ENCODE measurements at places on chromosomes 6 and 20.

GRCh38 chr20:19072988-19073387 is 139.5 kb upstream of the SLC24A3 start:
- no peak for DNase-seq

DNA sequence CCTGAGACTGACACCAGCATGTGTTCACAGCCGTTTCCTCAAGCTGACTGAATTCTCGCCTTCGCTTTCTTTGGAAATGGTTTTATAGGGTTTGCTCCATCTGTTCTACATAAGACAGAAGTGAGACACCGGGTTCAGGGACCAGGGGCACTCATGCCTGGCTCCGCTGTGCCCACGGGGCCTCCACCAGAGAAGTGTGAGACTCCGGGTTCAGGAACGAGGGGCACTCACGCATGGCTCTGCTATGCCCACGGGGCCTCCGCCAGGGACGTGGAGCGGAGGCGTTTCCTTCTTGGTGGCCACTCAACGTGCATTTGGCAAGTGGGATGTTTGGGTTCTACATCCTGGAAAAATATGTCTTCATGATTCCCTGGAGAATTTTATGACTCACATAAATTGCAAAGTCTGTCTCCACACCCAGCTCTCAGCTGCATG is 106.6 kb downstream of the RNASET2 start:
- no peak for DNase-seq

DNA sequence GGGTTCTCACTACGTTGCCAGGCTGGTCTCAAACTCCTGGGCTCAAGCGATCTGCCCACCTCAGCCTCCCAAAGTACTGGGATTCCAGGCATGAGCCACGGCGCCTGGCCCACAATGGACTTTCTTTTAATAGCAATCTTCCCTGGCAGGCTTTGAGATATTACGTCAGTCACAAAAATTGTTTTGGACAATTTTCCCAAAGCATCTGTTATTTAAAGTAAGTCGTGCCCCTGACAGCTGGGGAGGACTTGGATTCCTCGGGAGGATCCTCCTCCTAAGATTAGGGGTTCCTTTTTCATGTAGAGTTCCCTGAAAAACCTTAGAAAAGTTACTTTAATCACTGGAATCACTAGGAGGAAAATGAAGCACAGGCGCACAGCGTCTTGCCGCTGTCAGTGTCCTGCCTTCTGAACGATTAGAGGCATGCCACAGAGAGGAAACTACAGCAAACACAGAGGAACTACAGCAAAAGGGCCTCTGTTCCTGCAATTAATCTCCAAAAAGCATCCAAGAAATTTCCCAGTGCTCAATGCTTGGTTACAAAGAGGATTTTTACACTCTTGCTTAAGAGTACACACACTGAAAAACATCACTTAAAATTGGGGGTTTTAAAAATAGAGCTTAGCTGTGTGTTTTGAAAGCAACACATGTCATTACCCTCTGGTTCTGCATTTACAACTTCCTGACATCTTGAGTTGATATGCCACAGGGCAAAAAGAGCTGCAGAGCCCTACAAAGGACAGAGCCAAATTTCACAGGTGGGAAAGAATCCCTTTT is 4.5 kb downstream of the ACSS1 start:
- DNase-seq: no peak

- peak; percentile 48 for DNase-seq
Measured at GRCh38 chr6:44041461-44042260, 85.6 kb downstream of the MRPL14 start.

DNA sequence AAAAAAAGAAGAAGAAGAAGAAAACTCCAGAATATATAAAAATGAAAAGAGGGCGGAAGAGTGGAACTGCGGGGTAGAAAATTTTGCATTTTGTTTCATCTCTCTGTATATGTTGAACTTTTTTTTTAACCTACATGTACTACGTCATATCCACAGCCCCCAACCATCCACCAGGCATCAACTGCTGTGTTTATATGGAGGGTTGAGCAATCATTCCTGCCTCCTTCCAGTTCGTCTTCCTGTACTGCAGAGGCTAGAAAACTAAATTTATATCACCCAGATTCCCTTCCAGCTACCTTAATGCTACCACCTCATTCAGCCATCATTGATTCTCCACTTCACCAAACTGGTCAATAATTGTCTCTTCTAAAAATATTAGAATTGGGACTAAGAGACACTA is 9.5 kb upstream of the SIGLEC1 start:
- no peak for DNase-seq

- no peak for DNase-seq
Measured at GRCh38 chr6:134186355-134186754, 131.6 kb downstream of the SGK1 start.

DNA sequence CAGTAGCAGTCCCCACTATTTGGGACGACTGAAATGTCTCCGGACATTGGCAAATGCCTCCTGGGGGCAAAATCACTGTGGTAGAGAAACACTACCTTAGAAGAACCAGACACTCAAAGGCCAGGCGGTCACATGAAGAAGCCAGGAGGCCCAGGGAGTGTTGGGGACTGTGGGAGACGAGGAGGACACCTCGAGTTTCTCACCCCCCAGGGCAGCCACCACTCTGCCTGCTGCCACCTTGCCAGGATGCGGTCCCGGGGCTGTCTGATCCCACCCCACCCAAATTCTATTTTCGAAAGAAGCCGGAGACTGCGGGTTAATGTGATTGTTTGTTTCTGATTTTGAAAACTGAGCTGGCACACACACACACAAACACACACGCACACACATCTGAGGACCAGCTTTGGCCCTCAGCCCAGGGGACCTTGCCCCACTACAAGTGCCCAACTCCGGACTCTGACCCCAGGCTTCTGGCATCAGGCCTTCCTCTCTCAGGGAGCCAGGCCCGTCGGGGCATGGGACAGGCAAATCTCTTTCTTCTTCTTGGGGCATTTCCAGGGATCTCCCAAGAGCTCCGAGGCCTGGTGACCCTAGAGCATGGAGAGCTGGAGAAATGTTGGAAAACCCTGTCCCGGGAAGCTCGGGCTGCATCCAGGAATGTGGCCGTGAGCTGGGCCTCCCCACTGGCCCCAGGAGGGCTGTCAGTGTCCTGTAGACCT is 187.5 kb upstream of the PMEPA1 start:
- no peak for DNase-seq

DNA sequence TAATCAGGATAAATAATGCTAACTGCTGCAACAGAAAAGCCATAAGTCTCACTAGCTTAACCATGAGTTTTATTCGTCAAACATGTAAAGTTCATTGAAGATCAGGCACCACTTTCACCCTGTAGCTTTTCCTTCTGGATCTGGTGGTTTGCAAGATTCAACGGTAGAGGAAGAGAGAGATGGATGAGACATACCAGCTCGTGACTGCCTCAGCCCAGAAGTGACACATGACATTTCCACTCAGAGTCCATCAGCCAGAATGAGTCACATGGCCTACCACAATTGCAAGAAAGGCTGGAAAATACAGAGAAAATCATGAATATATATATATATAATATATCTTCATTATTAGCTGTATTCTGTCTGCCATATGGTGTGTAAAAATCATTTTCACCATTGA is 29.0 kb downstream of the SPTLC3 start:
- no peak for DNase-seq

DNA sequence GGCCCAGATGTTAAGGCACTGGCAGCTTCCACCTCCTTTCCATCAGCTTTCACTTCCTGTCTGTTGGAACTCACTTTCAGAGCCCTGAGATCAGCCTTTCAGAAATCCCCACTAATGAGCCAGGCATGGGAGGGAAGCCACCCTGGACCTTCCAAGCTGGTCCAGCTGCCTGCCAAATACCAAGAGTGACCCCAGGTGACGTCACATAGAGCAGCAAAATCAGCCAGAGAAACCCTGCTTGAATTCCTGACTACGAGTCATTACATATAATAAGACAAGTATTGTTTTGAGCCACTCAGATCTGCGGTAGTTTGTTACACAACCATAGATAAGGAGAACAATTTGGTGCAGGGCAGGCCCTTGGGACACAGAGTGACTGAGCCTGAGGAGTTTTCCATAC is 556.0 kb upstream of the JAG1 start:
- peak; percentile 41 for DNase-seq

DNA sequence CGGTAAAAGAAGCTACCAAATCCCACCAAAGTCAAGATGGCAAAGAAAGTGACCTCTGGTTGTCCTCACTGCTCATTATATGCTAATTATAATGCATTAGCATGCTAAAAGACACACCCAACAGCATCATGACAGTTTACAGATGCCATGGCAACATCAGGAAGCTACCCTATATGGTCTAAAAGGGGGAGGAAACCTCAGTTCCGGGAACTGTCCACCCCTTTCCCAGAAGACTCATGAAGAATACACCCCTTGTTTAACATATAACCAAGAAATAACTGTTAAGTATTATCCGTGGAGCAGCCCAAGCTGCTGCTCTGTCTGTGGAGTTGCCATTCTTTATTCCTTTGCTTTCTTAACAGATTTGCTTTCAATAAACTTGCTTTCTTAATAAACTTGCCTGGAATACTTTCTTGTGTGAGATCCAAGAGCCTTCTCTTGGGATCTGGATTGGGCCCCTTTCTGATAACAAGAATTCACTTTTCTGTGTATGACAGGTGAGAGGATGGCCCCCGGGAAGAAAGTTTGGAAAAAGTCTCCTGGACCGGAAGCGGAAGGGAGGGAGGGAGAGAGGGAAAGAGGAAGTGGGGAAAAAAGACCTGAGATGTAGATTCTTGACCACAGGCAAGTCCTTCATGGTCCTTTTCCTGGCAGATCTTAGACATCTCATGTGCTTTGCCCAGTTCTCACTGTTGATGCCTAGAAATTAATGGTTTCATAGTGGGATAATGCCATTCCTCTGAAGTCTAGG is 146.7 kb upstream of the ID4 start:
- no peak for DNase-seq

- DNase-seq: peak; percentile 77
Measured at GRCh38 chr6:116648156-116648555, 20.4 kb downstream of the ZUP1 start.

- DNase-seq: no peak
Measured at GRCh38 chr6:40856271-40856670, 182.8 kb downstream of the UNC5CL start.

- no peak for DNase-seq
Measured at GRCh38 chr6:15337582-15337981, 91.7 kb downstream of the JARID2 start.

DNA sequence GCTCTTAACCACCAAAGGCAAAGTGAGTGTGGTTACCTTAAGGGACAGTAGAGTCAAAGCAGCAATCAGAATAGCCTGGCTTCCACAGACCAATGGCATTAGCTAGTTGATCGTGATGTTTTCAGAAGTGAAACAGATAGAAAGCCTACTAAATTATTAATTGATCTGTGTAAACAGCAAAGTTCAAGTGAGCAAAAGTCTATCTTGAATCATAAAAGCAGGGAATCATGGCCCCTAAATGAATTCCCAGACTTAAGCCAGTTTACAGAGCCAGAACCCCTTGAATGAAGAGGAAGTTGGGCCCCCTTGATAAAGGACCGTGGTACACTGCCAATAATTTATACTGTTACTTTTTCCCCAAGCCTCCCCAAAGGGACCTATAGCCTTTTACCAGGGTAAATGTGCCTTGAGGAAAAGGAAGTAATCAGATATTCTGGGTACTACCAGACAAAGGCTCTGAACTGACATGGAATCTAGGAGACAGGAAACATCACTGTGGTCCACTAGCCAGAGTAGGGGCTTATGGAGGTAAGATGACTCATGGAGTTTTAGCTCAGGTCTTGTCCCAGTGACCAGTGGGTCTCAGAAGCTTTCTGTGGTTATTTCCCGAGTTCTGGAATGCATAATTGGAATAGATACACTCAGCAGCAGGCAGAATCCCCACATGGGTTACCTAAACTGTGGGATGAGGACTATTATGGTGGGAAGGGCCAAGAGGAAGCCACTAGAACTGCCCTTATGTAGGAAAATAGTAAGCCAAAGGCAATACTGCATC is 317.5 kb downstream of the CD83 start:
- DNase-seq: no peak

DNA sequence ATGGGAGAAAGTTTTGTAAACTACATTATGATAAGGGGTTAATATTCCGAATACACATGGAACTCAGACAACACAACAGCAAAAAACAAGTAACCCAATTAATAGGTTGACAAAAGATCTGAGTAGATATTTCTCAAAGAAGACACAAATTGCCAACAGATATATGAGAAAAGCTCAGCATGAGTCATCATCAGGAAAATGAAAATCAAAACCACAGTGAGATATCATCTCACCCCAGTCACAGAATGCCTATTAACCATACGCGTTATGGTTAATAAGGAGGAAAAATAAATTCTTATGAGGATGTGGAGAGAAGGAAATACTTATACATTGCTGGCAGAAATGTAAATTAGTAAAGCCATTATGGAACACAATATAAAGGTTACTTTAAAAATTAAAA is 695.0 kb downstream of the COL12A1 start:
- no peak for DNase-seq

- peak; percentile 75 for DNase-seq
Measured at GRCh38 chr6:137811121-137811915, 55.7 kb upstream of the TNFAIP3 start.

DNA sequence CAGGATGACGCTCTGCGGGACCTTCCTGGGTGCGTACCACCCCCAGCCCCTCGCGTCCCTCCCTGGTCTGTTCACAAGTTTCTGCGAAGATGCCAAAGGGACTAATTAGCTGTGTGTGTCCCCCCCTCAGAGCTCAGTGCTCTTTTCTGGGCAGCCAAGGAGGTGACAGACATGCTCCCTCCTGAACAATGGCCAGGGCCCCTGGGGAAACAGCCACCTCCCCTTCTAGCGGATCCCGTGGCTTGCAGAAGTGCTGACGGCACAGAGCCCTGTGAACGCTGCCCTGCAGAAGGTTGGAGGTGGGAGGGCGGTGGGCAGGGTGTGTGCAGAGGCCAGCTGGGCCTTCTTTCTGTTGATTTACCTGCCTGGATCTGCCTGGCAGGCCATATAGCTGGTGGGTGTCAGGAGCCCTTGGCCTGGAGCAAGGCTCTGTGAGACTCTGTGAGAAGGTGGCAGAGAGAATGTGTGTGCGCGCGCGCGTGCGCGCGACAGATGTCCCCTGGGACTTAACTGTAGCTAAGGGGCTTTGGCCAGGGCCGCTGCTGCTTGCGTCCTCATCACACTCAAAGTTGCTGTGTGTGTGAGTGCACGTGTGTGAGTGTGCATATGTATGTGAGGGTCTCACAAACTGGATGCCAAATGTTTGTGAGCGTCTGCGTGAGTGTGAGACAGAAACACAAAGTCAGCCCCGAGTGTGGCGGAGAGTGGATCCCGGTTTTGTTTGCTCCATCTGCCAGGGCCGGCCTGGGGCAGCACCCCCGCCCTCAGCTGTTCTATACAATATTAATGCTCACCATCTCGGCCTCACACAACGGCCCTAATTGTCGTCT is 3.5 kb upstream of the MYT1 start:
- no peak for DNase-seq

- no peak for DNase-seq
Measured at GRCh38 chr6:110542311-110543024, 66.1 kb upstream of the SLC22A16 start.

GRCh38 chr20:50034567-50035180 is 51.9 kb downstream of the SNAI1 start:
- DNase-seq: no peak

Data from glomerular endothelial cell (primary cell).